A673 (cell line): ENCODE measurements at places on chromosomes 2 and 18.
A peak's percentile ranks its signal among the peaks of the same experiment; 100 is the strongest.

DNA sequence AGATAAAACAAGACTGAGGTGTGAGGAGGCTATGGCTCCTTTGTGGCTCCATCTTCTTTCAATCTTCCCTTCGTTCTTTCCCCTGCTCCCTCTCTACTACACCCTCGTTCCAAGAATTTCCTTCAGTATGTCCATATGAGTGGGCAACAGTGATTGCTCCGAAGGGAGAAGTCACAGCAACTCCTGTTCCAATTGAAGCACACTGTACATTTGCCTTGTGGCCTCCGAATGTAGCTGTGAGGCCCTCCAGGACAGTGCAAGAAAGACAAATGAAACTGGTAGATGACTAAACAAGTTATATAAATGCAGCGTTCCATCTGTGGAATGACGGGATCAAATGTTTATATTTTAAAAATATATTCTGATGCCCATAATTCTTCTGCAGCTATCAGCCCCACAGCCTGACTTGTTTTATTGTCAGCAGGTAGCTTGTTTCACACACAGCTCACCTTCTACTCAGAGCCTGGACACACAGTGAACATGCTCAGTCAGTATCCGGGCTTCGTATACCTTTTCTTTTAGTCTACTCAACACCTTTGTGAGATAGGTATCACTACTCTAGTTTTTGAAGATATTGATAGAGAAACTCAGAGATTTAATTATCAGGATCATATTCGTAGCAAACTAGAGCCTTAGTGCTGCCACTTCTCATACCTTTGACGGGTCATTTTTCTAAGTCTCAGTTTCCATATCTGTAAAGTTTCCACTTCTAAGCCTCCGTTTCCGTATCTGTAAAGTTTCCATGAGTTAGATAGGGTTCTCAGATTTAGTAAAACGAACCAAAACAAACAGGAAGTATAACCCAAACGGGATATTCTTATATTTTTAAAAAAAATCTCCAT is 216.7 kb upstream of the STON1 start:
- DNase-seq = no peak

DNA sequence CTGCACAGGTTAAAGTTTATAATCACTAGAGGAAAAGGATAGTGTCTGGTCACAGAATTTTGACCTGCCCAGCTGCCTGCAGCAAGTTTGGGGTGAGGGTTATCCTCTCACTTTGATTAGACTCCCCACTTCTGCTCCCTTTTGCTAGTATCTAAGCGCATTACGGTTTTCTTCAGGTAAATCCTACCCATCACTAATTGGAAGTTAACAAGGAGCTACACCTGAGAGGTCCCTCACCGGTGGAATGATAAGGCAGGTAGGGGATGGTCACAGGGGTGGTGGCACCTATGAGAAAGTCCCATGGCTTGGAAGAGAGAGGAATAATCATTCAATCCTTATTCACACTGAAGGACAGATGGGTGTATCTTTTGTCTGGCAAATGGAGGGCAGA is 7.6 kb downstream of the BCL2 start:
- DNase-seq = no peak

- DNase-seq = no peak
These were observed 301.9 kb downstream of the PTH2R start for GRCh38 chr2:208708486-208708885.

GRCh38 chr2:10873790-10874437 is 37.8 kb upstream of the KCNF1 start:
- DNase-seq = peak; percentile 65

DNA sequence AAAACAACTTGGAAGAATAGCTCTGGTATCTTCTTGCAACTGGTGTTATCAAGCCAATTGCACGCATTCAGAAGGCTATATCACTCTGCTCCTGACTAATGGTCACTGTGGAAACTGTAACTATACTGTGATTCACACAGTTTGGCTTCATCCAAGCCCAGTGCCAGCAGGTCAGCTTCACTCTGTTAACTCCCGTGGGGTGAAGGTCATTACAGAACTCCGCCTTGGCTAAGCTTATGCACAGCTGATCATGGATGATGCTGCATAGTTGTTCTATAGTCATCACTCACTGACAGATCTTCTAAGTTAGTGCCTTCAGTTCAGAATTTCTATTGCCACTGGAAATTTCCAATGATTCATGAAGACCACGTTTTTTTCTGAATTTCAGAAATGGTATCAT is 497.2 kb upstream of the NETO1 start:
- DNase-seq = no peak

DNA sequence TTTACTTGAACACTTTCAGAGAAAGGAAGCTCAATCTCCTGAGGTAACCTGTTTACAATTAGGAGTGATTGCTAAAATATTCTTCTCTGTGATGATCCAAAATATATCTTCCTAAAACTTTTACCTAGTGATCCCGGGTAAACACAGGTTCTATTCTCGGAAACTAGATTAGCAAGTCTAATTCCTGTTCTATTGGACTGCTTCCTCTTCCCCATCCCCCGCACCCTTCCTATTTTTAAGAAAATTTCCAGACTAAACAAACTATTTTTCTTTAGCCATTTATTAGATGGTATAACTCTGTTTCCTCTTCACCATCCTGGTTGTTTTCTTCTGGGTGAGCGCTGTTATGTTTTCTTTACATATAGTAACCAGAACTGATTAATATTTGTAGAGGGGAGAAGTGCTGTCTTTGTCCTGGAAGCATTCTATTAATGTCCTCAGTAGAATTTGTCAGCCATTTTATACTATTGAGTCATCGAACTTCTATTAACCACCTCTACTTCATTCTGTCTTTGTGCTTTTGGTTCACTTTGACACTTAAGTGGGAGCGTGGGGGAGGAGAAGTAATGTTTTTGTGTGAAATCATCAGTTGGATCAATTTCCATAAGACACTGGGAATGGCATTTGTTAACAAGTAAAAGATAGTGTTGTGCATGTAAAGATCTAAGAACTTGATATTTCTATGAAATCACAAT is 31.8 kb downstream of the CREB1 start:
- no peak for DNase-seq

- no peak for DNase-seq
These were observed 5.5 kb upstream of the HNRNPA3 start for GRCh38 chr2:177207101-177207500.

GRCh38 chr2:126635281-126635680 is 20.7 kb upstream of the GYPC start:
- DNase-seq = peak; percentile 25

DNA sequence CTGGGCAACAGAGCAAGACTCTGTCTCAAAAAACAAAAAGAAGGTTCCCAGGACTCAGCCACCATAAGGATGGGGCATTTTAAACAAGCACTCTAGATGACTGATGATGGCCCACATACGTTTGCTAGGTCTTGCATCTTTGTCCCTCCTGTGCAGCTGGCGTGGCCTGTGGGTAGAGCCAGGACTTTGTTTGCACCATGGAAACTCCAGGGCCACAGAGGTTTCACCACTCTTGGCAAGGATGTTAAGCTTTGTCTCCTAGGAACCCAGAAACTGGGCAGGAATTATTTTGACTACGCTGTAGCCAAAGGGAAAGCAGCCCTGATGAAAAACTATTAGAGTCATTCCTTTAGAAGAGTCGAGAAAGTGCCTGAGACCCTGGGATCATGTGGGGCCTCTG is 75.3 kb upstream of the STPG4 start:
- DNase-seq = no peak

- no peak for DNase-seq
These were observed 3.0 kb upstream of the DLX1 start for GRCh38 chr2:172082105-172082943.

GRCh38 chr2:172259827-172260226 is 157.1 kb upstream of the DLX2 start:
- no peak for DNase-seq

GRCh38 chr2:230205721-230206120 is 14.1 kb downstream of the SP110 start:
- DNase-seq = no peak

DNA sequence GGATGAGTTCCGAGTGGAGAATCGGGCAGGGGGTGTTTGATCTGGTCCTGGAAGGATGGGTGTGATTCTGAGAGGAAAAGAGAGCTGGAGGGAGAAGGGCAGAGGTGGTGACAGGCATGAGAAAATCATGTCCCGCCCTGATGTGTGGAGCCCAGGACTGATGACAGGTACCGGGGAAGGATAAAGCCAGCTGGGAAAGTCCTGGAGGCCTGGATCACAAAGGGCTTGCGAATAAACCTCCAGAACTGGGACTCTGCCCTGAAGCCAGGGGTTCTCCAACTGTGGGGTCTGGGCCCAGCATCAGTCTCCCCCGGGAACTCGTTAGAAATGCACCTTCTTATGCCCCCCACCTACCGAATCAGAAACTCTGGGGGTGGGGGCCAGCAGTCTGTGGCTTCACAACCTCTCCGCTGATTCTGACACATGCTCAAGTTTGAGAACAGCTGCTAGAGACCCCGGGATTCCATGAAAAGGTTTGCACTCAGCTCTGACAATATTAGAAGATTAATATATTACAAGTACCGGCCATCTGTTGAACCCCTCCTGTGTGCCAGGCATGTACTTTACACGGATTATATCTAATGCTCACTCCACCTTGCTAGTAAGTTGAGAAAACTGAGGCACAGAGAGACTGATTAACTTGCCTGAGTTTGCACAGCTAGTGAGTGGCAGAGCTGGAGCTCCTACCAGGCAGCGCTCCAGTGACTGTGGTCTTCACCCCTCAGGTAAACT is 8.0 kb downstream of the TNFRSF11A start:
- no peak for DNase-seq

- DNase-seq = no peak
These were observed 85.5 kb upstream of the STON1 start for GRCh38 chr2:48444404-48444803.

GRCh38 chr2:217834744-217835513 is 167.9 kb downstream of the TNS1 start:
- DNase-seq = no peak

- no peak for DNase-seq
These were observed 132.6 kb downstream of the COL4A4 start for GRCh38 chr2:227031379-227031778.

DNA sequence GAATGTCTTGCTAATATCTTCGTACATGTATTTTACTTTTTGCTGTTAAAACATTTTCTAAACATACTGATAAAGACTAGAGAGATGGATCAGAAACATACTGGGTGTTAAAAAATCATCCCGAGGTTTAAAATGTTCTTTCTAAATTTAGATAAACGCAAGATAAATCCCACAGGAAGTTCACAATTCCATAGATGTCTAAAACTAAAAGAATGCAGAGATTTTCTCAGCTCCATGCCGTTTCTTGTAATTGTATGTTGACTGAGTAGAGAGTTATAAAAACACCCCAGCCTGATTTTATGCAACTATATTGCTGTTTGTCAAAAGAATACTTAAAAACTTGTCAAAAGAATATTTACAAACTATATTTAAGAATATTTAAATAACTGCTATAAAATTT is 455.7 kb downstream of the ARHGAP15 start:
- no peak for DNase-seq

- DNase-seq = no peak
These were observed 67.7 kb upstream of the DNMT3A start for GRCh38 chr2:25409468-25409867.

GRCh38 chr18:1618364-1618763 is 713.7 kb downstream of the ADCYAP1 start:
- DNase-seq = no peak

GRCh38 chr2:240449764-240450531 is 14.5 kb downstream of the GPC1 start:
- DNase-seq = peak; percentile 18

DNA sequence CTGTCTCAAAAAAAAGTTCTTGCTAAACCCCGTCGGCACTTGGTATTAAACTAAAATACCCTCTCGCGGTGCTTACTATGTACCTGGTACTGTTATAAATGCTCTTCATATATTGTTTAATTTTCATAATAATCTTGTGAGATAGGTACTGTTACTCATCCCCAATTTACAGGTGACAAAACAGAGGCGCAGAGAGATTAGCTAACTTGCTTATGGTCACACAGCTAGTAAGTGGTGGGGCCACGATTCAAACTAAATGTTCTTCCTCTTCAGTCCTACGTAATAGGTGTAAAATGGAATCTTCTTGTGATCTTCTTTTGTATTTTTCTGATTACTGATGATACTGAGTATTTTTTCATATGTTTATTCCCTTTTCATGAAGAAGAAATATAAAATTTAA is 51.3 kb downstream of the TET3 start:
- no peak for DNase-seq

DNA sequence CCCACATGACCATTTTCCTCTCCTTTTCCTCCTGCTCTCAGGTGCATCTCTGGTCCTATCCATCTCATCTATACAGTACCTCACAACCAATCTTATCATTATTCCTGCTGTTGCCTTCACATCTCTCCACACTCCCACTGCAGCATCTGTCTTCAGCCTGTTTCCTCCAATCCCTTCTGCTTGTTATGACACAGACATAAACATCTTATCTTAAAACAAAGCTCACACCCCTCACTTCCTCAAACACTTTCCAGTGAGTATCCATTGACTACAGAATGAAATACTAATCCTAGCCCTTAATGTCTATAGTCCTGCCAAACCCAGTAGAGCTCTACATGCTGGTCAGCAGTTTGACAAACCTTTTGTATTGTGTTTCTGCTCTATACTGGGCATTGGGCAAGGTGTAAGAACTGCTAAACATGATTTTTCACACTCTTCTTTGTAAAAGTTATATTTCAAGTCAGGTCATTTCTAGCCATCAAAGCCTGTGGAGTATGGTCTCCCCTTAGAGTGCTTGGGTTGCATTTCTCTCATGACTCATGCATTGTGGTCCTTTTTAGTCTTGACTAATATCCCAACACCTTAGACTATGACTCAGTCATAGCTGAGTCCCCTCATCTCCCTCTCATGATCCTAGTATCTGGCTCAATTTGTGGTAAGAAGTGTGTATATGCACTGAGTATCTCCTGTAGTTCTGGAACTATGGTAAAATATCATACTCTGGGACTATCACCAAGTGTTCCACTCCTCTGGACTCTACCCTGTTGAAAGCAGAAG is 187.0 kb downstream of the CYRIA start:
- no peak for DNase-seq

- DNase-seq = no peak
These were observed 2.9 kb downstream of the RHBDD1 start for GRCh38 chr2:226838722-226839121.

DNA sequence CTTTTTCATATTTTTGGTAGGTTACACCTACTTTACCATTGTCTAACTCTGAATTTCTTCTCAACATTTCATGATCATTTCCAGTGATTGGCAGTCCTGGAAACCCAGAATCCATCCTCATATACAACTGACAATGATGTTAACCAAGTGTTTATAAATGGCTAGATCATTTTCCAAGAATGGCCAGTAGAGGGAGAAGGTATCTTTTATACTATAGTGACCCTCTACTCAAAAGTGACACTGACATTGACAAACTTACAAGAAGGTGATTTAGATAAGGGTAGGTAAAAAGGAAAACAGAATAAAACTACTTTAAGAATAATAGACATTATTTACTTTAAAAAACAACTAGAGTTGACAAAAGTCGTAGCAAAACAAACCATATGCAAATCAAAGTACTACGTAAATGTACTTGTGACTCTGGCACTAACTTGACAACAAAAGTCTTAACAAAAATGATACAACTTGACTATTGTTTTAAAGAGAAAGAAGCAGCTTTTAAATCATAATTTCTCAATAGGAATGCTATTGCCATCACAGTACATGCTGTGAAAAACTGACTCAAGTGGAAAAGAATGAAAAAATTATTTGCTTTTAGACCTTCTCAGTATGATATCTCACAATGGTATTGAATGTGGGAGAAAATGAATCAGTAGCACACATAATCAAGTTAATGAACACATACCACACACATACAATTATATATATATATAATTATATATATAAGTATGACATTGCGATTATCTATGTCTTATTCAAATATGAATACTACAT is 76.6 kb upstream of the GRB14 start:
- DNase-seq = peak; percentile 50
